ENCODE measurements at places on chromosomes 7 and 10. TPM values are rescaled to one million over a fixed set of nuclear protein-coding genes. Genes with fewer than 3 reads are reported as not detected.

The VIPR2 gene
- total RNA-seq = not detected

The SFRP4 gene
- total RNA-seq = not detected

The CUL2 gene
- total RNA-seq = 43.1 TPM

The GIGYF1 gene
- 16.0 TPM for total RNA-seq

The MORN4 gene
- 9.7 TPM for total RNA-seq

The SAP25 gene
- total RNA-seq = not detected

The STOX1 gene
- 0.17 TPM for total RNA-seq

The EPO gene
- total RNA-seq = 0.41 TPM

The ITGA8 gene
- not detected for total RNA-seq

The PRSS37 gene
- not detected for total RNA-seq

The CSGALNACT2 gene
- 12.5 TPM for total RNA-seq

The MMP21 gene
- total RNA-seq = not detected

All from foreskin keratinocyte (primary cell).